ENCODE measurements at places on chromosomes 5 and 9.

GRCh38 chr9:34145165-34145564 is 18.7 kb upstream of the DCAF12 start:
- DNase-seq = no peak

DNA sequence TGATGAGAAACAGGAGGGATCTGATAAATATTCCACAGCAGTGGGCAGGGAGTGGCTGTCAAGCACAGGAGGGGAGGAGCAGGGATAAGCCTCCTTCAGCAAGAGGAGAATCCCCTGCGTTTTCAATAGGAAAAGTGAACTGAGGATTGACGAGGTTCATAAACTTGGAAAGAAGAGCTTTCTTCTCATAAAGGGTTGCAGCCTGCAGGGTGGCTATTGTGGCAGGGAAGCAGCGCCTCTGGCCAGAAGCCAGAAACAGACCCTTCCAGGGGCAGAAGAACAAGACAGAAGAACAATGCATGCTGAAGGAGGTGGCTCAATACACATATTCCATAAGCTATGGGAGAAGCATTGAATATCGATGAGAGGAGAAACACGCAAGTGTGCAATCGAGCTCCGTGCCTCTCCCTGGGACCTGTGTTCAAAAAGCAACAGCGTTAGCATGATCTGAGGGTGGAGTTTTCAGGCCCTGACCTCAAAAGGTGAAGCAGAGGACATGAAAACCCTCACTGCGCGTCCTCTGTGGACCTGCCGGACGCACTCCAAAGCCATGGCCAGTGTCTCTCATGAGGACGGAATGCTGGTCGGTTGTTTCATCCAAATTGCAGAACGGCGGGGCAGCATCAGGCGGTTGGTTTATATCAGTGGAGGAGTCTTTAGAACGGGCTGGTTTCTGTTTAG is 67.6 kb downstream of the ANKRD33B start:
- DNase-seq = no peak

GRCh38 chr5:33806738-33807442 is 84.9 kb downstream of the ADAMTS12 start:
- DNase-seq = no peak

DNA sequence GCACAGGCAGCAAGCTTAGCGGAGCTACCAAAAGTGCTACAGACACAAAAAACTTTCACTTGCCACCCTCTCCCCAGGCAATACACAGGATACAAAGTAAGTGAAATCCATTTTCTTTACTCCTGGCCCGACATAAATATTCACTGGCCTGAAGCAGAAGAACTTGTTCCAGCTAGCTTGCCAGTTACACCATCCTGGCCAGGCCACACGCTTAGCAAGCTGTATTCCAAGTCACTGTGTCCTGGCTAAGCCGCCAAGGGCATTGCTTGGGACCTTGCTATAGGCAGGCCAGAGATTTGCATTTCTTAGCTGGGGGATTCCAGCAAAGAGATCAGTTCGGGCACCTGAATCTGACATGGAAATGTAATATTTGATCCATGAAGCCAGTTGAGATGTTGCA is 71.0 kb upstream of the SLC1A3 start:
- DNase-seq = no peak

DNA sequence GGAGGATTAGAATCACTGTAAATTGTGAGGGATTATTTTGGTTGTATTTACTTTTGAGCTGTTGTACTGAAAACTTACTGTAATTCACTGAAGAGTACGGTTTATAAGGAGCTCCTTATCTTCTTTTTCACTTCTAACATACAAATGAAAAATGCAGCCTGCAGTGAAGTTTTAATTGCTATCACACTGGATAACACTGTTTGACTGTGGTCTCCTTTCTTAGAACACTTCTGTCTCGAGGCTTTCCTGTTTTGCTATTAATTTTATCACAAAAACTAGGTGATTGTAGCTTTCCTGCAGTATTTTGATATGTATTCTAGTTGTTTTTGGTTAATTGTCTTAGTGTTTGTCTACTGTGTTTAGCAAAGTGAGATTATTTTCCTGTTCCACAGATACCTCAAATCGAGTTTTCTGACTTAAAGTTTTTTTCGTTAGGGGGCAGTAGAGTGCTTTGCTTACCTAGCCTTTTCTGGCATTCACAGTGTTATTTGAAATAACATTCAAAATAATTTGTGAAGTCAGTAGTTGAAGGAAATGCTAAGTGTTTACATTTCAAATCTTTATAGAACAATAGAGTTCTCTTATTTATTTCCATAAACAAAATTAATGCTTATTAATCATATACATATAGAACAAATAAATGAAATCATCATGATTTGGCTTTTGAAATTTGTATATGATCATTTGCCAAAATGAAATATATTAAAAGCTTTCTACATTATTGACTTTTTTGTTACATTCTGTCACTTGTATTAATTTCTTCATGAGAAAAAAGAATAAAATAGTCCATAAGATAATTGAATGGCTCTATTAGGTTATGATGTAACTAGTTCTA is 52.9 kb downstream of the COMMD10 start:
- DNase-seq = peak; percentile 44

DNA sequence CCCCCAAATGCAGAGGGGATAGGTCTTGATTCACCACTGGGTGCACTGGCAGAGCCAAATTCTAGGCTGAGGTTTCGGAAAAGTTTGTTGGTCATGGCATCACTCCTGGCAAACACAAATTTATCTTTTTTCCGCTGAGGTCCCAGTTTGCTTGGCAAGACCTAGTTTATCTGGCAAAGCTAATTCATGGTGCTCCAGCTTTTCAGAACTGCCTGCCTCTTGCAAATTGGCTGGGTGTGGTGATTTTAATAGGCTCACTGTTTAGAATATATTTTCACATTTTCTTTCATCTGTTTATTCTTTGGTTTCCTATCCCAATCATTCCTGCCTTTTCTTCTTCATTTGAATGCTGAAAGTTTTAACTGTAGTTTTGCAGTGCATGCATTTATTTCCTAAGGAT is 50.5 kb upstream of the MAMDC2 start:
- no peak for DNase-seq

- no peak for DNase-seq
Measured at GRCh38 chr5:4191703-4192102, 596.1 kb downstream of the IRX1 start.

GRCh38 chr5:153030755-153031725 is 459.4 kb upstream of the GRIA1 start:
- no peak for DNase-seq

DNA sequence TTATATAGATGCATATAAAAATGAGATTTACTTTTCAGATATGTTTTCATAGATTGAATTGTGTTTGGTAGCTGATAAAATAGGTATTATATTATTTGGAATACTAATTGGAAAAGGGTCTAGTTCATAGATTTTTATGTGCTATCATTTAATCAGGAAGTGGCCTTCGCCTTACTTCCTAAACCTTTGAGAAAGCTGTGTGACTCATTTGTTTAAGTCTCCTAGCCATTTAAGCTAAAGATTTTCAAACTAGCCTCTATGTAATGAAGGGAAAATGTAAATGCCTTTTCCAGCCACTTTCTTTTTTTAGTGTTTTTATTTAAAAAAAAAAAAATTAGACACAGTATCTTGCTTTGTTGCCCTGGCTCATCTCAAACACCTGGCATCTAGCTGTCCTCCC is 97.5 kb downstream of the DMXL1 start:
- DNase-seq = no peak

- DNase-seq = no peak
Measured at GRCh38 chr5:135986401-135986800, 31.6 kb upstream of the LECT2 start.

GRCh38 chr9:92508018-92508820 is 25.9 kb upstream of the ASPN start:
- no peak for DNase-seq

DNA sequence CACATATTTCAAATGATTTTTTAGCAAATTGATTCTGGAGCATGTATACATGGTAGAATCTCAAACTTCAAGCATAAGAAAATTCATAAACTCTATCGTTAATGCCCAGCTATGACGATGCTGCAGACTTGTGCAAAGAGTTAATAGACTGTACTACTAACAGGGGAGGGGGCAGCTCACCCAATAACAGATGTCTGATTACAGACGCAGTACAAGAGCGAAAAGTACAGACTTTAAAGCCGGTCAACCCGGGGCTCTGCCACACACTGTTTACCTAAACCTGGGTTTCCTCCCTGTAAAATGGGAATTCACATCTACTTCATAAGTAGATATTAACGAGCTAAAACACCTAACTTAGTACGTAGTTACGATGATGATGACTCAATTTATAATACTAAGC is 651 bp downstream of the TRIM23 start:
- DNase-seq = no peak

DNA sequence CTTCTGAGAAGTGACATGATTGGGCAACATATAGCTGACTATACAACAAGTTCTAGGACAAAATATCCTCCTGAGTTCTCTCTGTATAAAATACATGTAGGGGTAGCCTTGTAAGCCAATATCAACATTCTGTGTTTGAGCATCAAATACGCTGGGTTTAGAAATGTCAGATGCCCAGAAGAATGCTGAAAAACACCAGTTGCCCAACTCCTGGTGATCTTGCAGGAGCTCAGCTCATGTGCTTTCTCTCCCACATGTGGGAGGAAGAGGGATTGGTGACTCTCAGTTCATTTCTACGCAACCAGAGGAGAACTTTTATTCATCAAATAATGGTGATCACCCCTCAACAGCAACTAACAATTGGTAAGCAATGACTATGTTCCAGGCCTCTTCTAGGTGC is 810.9 kb upstream of the ACO1 start:
- DNase-seq = no peak

DNA sequence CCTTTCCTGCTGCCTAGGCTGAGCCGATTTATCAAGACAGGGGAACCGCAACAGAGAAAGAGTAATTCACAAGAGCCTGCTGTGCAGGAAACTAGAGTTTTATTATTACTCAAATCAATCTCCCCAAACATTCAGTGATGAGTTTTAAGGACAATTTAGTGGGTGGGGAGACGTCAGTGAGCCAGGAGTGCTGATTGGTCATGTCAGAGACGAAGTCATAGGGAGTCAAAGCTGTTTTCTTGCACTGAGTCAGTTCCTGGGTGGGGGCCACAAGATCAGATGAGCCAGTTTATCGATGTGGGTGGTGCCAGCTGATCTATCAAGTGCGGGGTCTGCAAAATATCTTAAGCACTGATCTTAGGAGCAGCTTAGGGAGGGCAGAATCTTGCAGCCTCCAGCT is 19.0 kb downstream of the SNX24 start:
- no peak for DNase-seq

- DNase-seq = no peak
Measured at GRCh38 chr5:148443998-148444397, 60.2 kb downstream of the FBXO38 start.

GRCh38 chr5:14305045-14305444 is 161.9 kb downstream of the TRIO start:
- no peak for DNase-seq

- peak; percentile 55 for DNase-seq
Measured at GRCh38 chr5:17190242-17190778, 27.1 kb upstream of the BASP1 start.

- no peak for DNase-seq
Measured at GRCh38 chr5:172224996-172225395, 31.0 kb downstream of the EFCAB9 start.

DNA sequence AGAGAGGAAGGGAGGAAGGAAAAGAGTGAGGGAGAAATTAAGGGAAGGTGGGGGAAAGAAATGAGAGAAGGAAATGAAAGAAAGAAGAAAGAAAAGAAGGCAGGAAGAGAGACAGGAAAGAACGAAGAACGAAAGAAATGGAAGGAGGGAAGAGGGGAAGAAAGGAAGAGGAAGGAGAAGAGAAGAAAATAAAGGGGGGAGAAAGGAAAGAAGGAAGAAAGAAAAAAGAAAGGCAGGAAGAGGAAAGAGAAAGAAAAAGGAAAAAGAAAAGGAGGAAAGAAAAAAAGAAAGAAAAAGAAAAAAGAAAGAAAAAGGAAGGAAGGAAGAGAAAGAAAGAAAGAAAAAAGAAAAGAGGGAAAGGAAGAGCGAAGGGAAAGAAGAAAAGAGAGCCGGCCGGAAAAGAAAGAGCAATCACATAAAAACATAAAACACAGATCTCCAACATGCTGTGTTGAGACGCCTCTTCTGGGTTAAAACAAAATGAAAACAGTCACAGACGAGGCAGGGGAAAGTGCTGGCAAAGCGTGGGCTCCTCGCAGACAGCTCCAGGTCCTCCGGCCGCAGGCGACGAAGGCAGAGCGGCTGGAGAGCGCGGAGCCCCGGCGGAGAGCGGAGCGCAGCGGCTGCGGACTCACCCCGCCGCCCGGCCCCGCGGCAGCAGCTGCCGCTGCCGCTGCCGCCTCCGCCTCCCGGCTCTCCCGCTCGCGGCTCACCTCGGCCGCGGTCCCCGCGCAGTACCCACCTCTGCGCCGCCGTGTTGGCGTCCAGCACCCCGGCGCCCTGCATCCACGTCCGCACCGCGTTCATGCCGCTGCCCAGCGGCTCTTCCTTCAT is 896 bp downstream of the EBF1 start:
- no peak for DNase-seq

- no peak for DNase-seq
Measured at GRCh38 chr9:14846871-14847311, 63.3 kb downstream of the FREM1 start.

GRCh38 chr5:7610531-7611177 is 214.7 kb downstream of the ADCY2 start:
- DNase-seq = no peak

- DNase-seq = no peak
Measured at GRCh38 chr5:14063691-14064090, 79.5 kb upstream of the TRIO start.

GRCh38 chr5:156481741-156482140 is 154.8 kb downstream of the SGCD start:
- no peak for DNase-seq

GRCh38 chr9:29322240-29322639 is 1749.0 kb upstream of the C9orf72 start:
- DNase-seq = no peak

DNA sequence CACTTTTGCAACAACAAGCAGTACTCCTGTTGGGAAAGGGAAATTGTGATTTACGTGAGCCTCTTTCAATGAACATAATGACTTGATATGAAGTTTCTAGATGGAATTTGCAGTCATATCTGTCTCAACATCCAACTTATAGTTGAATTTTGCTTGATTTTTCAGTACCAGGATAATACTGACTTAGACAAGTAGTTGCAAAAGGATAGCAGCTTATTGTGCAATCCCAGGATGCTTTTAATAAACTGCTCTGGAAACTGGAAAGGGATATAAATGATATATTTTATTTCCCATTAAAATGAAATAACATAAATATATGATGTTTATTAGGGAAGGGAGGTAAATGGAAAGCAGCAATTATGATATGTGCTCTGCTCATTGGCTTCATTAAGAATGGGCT is 174.4 kb upstream of the RGMB start:
- DNase-seq = no peak

All from left renal pelvis (tissue), 4 donors.